ENCODE measurements at places on chromosomes 7 and 10.

- DNase-seq: no peak
Measured at GRCh38 chr7:17554341-17555015, 256.0 kb downstream of the AHR start.

GRCh38 chr7:99121496-99122021, 22.3 kb downstream of the SMURF1 start:
- no peak for DNase-seq

GRCh38 chr10:124172181-124172916, 79.0 kb upstream of the CHST15 start:
- peak; percentile 46 for DNase-seq

GRCh38 chr7:105196473-105196872, 182.5 kb downstream of the KMT2E start:
- DNase-seq: no peak

- DNase-seq: no peak
Measured at GRCh38 chr10:111954386-111954785, 229.2 kb downstream of the GPAM start.

DNA sequence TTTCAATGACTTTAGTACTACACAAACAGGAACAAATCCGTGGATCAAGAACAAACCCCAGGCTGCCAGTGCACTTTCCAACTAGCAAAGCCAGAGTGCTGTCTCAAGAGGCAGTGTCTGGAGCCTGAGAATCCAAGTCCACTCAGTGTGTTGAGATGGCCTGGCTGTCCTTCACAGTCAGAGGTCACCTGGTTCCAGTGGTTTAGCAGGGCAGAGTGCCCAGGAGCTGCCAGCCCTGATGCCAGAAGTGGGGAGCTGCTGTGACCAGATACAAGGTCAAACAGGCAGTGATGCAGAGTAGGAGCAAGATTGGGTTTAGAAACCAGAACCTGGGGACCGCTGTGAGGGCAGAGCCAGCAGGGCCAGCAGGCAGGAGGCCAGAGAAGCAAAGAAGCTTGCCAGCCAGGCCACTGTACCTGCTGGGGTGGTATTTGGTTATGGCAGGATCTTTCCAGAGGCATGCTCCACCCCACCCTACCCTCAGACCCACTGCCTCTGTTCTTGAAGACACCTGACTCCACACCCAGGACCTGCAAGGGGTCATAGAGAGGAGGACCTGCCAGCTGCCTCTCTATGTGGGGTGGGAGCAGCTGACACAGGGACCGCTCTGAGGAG, 35.6 kb upstream of the C10orf90 start:
- DNase-seq: no peak

GRCh38 chr10:98980353-98980752, 255.3 kb downstream of the HPSE2 start:
- DNase-seq: no peak

GRCh38 chr7:51455086-51455485, 138.5 kb upstream of the COBL start:
- no peak for DNase-seq

DNA sequence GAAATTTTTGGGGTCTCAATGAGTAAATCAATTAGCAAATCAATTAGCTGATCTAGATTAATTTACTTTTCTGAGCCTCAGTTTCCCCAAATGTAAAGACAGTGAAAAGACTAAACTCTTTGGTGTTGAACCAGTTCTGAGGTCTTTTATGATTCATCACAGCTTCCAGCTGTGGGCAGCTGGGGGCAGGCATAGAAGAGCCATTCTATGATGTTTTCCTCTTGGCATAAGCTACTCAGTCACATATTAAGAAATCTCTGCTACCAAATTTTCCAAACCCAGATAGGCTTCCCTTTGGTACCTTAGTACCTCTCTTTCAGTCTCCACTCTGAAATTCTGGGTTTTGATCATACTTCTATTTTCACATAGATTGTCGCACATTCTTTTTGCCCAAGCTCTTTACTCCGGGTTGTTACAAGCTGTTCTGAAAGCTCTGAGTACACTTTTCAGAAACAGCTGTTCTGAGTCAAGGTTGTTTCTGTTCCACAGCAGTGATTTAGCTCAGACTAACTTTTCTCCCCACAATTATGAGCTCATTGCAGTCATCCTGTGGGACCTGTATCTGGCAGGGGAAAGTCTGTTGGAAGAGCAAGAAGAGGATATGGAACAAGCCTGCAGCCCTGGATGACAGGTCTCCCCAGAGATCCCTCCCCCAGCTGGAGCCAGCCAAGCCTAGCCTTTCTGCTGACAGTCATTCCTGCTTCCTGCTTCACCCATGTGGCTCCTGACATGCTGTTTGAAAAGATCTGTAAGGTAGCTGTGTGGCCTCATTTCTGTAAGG, 599.6 kb upstream of the GHITM start:
- DNase-seq: no peak

GRCh38 chr10:120480065-120480600, 23.1 kb downstream of the PLPP4 start:
- DNase-seq: peak; percentile 16

- peak; percentile 54 for DNase-seq
Measured at GRCh38 chr7:151056666-151057505, 811 bp downstream of the CDK5 start.

DNA sequence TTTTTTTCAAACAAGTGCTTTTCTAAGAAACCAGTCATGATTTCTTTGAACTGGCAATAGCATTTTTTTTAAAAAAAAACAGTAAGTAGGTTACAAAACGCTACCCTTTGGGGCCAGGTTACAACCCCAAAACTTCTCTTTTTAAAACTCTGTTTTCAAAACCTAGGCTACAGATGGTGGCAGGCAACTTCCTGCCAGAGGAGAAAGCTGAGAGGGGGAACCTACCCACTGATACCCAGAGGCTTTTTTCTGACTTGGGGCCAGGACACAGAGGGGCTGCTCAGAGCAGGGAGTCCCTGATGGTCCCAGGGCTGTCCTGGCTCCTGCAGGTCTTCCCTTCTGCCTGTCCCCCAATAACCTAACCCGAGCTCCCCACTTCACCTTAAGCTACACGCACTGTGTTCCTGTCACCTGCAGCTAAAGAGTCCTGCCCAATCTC, 6.9 kb downstream of the STN1 start:
- DNase-seq: no peak

GRCh38 chr10:77496941-77497420, 140.6 kb downstream of the KCNMA1 start:
- DNase-seq: no peak

DNA sequence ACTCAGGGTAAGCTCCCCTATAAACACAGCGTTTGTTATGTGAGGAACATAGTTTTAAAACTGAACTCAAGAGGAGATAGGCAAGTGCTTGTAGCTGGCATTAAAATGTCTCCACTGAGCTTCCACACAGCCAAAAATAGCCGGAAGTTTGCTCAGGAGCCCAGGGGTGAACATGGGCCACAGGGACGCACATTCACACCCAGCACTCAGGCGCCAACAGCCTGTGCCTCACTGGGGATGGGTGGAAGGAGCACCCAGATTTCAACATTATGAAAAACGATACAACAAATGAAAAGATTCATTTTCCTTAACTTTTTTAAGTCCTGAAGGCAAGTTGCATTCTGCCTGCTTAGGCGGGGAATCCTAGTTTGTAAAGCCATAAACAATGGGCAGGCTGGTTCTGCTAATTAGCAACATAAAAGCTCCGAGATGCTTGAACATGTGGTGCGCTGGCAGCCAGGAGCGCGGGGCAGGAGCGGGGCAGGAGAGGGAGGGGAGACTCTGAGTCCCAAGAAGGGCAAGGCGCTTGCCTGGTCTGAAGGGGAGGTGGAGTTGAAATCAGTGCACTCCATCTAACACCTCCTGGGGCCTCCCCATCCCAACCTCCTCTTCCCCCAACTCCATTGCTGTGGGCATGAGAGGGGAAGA, 235.9 kb downstream of the COBL start:
- DNase-seq: peak; percentile 72

DNA sequence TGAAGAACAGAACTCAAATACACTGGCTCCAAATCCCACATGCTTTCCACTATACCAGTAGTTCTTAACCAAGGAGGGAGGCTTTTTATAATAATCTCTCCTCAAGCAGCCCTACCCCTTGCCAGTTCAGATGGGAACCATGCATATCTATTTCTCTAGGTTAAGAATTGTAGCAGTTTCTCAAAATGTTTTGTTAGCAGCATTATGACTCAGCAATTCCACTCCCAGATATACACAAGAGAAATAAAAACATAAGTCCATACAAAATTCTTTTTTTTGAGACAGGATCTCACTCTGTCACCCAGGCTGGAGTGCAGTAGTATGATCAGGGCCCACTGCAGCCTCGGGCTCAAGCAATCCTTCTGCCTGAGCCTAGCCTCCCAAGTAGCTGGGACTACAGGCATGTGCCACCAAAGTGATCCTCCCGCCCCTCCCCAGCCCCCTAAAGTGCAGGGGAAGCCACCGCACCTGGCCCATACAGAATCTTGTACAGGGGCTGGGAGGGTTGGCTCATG, 18.1 kb downstream of the YWHAG start:
- no peak for DNase-seq

- DNase-seq: no peak
Measured at GRCh38 chr7:102856036-102856435, 56.8 kb upstream of the LRRC17 start.

GRCh38 chr7:25557930-25558329, 329.6 kb upstream of the NPVF start:
- DNase-seq: no peak

DNA sequence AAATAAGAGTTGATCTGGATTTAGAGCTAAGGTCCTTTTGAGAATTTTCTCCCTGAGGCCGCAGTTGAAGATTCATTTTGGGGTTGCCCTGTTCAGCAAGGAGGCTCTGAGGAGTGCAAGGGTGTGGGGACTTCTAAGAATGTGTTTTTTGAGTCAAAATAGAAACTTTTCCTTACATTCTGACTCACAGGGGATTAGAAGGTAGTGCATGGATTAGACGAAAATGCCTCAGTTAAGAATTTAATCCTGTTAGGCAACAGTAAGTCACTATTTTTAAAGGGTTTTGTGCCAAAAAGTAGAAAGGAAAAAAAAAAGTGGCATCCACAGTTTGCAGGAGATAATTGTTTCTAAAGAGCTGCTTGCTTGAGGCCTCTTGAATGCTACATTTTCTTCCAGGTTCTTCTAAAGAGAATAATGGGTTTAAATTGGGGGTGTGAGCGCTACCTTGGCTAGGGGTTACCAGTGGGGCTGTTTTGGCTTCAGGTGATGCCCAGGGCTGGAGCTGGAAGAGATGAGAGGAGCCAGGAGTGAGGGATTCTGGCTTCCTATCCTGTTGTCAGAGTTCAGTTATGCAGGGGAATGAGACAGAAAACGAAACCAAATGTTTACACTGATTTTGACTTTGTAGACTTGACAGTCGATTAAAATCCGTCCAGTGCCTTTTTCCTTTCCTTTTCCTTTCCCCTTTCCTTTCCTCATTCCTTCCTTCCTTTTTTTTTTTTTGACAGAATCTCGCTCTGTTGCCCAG, 52.9 kb downstream of the BAMBI start:
- DNase-seq: no peak

GRCh38 chr10:93071674-93072224, 1.9 kb upstream of the CYP26A1 start:
- peak; percentile 86 for DNase-seq

- DNase-seq: no peak
Measured at GRCh38 chr7:139830292-139830691, 1.2 kb downstream of the TBXAS1 start.

DNA sequence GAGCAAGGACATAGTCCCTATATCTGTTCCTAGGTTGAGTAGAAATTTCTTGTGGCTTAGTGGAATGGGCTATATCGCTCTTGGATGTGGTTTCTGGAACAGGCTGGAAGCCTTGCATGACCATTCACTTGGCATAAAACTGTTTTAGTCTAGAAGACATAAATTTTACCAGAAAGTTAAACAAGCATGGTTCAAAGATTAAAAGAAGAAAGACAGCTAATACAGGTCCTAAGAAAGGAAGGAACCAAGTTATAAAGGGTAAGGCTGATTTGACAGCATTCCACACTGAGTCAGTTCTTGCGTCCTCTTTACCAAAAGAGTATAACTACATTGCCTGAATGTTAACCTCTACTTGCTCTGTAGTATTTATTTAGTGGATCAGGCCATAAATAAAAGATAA, 724.2 kb downstream of the SORCS1 start:
- no peak for DNase-seq

DNA sequence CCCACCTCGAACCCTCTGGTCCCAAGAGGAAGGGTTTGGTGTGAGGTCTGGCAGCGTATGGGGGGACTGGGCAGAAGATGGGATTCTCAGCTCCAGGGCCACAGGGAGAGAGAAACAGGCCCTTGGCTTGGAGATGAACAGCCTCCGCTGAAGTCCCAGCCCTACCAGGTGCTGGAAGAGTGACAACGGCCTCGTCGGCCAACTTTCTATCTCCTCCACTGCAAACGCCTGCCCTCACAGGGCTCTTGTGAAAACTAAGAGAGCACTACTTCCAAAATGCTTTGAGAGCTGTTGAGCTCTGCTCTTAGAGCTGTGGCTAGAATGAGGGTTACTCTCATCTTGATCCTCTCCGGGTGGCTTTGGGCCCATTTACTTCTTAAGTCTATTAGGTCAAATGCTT, 63.5 kb downstream of the AFAP1L2 start:
- no peak for DNase-seq

GRCh38 chr10:61776615-61777266, 114.0 kb downstream of the CABCOCO1 start:
- DNase-seq: no peak

GRCh38 chr7:157073949-157074624, 63.6 kb upstream of the MNX1 start:
- no peak for DNase-seq

GRCh38 chr10:29619241-29619669, 15.5 kb downstream of the SVIL start:
- DNase-seq: no peak

Measured in ecto neural progenitor cell (in vitro differentiated cells).